A549 treated with ZK216348 at 1 μM for 4 hours (cell line): ENCODE measurements at places on chromosomes 7 and 10. TPM values are rescaled to one million over a fixed set of nuclear protein-coding genes. Genes with fewer than 3 reads are reported as not detected.

The OGDHL gene
- total RNA-seq = 0.14 to 0.36 TPM (median 0.18 TPM) in 5 replicates

The VIPR2 gene
- total RNA-seq = not detected in 5 replicates

The GNA12 gene
- total RNA-seq = 30.8 to 45.4 TPM (median 42.8 TPM) in 5 replicates

The SPDYE8 gene
- not detected in 5 replicates for total RNA-seq

The STRIP2 gene
- total RNA-seq = 6.0 to 8.0 TPM (median 6.2 TPM) in 5 replicates

The SRPK2 gene
- 29.8 to 39.4 TPM (median 36.4 TPM) in 5 replicates for total RNA-seq

The ACSM6 gene
- total RNA-seq = not detected in 5 replicates

The BEND7 gene
- total RNA-seq = 9.5 to 14.3 TPM (median 10.6 TPM) in 5 replicates

The NEUROG3 gene
- total RNA-seq = not detected in 5 replicates

The HOXA2 gene
- 0.69 to 1.5 TPM (median 0.94 TPM) in 5 replicates for total RNA-seq

The HTRA1 gene
- total RNA-seq = 52.3 to 62.8 TPM (median 54.3 TPM) in 5 replicates

The TRIP6 gene
- 32.3 to 58.6 TPM (median 53.9 TPM) in 5 replicates for total RNA-seq

The SMARCD3 gene
- 8.0 to 11.8 TPM (median 10.5 TPM) in 5 replicates for total RNA-seq

The CYP26C1 gene
- total RNA-seq = not detected in 5 replicates

The DYDC2 gene
- total RNA-seq = 0.36 TPM in 1 of 5 replicates, not detected in the others

The MDFIC gene
- total RNA-seq = 20.1 to 31.9 TPM (median 23.7 TPM) in 5 replicates

The ARHGEF35 gene
- 0.15 to 0.51 TPM (median 0.33 TPM) in 5 replicates for total RNA-seq

The PILRA gene
- total RNA-seq = 3.7 to 6.8 TPM (median 5.2 TPM) in 5 replicates

The STEAP1B gene
- 0.16 to 0.23 TPM (median 0.18 TPM) in 3 of 5 replicates, not detected in the others for total RNA-seq

The HSPA14 gene
- total RNA-seq = 39.1 to 49.5 TPM (median 43.7 TPM) in 5 replicates

The PIK3CG gene
- not detected in 5 replicates for total RNA-seq

The EBLN1 gene
- total RNA-seq = not detected in 5 replicates

The PALD1 gene
- total RNA-seq = 4.2 to 8.5 TPM (median 7.4 TPM) in 5 replicates

The EMX2 gene
- total RNA-seq = not detected in 5 replicates

The SH2B2 gene
- total RNA-seq = 1.2 to 4.6 TPM (median 3.8 TPM) in 5 replicates

The SLC18A3 gene
- not detected in 5 replicates for total RNA-seq

The SPDYE1 gene
- not detected in 5 replicates for total RNA-seq

The PRKCQ gene
- 3.9 to 4.8 TPM (median 4.3 TPM) in 5 replicates for total RNA-seq

The CALHM3 gene
- 0.27 to 0.55 TPM (median 0.32 TPM) in 5 replicates for total RNA-seq

The PARP12 gene
- total RNA-seq = 21.3 to 26.3 TPM (median 21.7 TPM) in 5 replicates

The PKD2L1 gene
- total RNA-seq = 0.06 to 0.12 TPM in 2 of 5 replicates, not detected in the others

The PRLHR gene
- not detected in 5 replicates for total RNA-seq

The HACD1 gene
- total RNA-seq = 40.1 to 60.5 TPM (median 55.2 TPM) in 5 replicates

The PPP1R9A gene
- total RNA-seq = 2.4 to 5.8 TPM (median 3.9 TPM) in 5 replicates

The NPY gene
- not detected in 5 replicates for total RNA-seq

The FGFBP3 gene
- 1.7 to 3.2 TPM (median 2.5 TPM) in 5 replicates for total RNA-seq

The DKK1 gene
- 411 to 612 TPM (median 463 TPM) in 5 replicates for total RNA-seq

The TRRAP gene
- total RNA-seq = 11.5 to 20.0 TPM (median 18.4 TPM) in 5 replicates

The SPRN gene
- 0.17 to 0.35 TPM (median 0.27 TPM) in 5 replicates for total RNA-seq

The TMEM196 gene
- not detected in 5 replicates for total RNA-seq

The GPR15LG gene
- total RNA-seq = not detected in 5 replicates

The FUOM gene
- total RNA-seq = 9.9 to 16.2 TPM (median 11.9 TPM) in 5 replicates

The ELN gene
- total RNA-seq = 0.08 to 0.13 TPM (median 0.12 TPM) in 5 replicates

The NKX1-2 gene
- 0.07 TPM in 1 of 5 replicates, not detected in the others for total RNA-seq

The C10orf143 gene
- 0.20 to 1.1 TPM (median 0.71 TPM) in 5 replicates for total RNA-seq

The STEAP4 gene
- not detected in 5 replicates for total RNA-seq

The SYT15B gene
- total RNA-seq = 2.6 to 5.2 TPM (median 3.0 TPM) in 5 replicates

The PVRIG gene
- total RNA-seq = not detected in 5 replicates

The DIP2C gene
- total RNA-seq = 7.6 to 14.6 TPM (median 10.2 TPM) in 5 replicates

The GHRHR gene
- total RNA-seq = not detected in 5 replicates

The ZNRF2 gene
- total RNA-seq = 3.9 to 7.6 TPM (median 5.9 TPM) in 5 replicates
